NAMALWA (cell line): ENCODE measurements at places on chromosomes 2 and 18.
A peak's percentile ranks its signal among the peaks of the same experiment; 100 is the strongest.

DNA sequence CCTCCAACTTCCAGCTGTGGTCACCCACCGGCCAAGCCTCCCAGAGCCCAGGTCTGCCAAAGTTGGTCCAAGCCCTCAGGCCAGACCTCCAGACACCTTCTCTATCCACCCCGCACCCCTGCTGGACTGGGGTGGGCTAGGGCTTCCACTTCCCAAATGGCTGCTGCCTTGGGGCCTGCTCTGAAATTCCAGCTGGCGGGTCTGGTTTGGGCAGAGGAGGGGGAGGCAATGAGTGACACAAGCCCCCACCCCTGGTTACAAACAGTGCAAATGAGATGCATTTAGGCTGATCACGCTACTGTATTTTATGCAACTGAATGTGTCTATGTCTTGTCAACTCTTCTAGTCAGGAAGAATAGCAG is 14.6 kb downstream of the POU3F3 start:
- no peak for DNase-seq

DNA sequence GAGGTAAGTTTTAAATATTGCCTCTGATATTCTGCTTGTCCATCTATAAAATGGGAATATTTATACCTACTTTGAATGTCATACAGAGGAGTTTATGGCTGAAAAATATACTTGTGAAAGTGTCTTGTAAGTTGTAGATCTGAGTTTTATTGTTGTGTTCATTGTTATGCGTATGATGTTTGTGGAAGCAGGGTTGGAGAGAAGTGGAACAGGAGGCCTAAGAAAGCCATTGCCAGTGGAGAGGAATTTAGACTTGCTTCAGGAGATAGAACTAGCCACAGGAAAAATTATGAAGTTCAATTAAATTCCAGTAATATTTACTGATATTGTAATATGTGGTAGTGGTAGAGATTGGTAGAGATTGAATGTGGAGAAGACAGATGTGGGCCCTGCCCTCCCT is 491.9 kb upstream of the FANCL start:
- no peak for DNase-seq

DNA sequence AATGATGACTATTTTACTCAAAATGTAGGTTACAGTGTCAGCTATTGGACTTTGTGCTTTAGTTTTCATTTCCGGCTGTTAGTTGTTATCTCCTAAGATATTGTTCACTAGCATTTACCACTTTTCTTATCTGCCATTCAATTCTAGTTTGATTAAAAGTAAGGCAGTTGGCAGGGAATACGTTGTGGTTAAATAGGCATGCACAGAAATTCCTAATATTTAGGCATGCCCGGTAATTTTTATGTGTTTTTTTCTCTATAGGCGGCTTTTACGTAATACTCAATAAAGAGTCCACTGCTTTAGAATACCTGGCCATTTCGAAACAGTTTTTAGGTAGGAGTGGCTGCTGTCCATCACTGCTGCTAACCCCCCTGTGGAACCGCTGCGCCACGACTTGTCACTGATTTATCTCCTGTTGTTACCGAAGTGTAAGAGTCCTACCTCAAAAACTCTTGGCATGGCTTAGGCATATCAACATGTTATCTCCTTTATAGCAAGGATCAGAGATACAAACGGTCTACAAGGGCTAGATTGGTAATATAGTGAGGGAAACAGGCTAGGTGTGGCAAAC is 39.5 kb downstream of the BABAM2 start:
- no peak for DNase-seq

DNA sequence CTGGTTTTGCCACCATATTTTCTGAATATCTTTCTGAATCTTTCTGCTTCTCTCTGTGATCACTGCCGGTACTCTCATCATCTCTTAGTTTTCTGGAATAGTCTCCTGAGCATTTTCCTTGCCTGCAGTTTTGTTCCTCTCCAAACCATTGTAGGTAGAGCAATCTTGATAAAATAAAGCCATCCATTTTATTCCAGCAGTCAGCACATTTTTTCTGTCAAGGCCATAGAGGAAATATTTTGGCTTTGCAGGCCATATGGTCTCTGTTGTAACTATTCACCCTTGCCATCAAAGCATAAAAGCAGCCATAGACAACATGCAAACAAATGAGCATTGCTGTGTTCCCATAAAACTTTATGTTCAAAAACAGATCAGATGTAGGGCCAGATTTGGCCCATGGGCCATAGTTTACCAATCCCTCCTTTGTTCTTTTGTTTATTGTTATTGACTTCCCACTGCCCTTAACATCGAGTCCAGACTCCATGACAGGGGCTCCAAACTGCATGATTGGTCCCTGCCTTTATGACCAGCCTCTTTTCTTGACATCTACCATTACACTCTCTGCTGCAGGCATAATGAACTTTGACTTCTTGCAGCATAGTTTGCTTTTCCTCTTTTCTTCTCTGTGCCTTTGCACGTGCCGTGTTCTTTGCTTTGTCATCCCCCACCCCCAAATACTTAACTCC is 29.8 kb downstream of the TMEM87B start:
- DNase-seq, result no peak

DNA sequence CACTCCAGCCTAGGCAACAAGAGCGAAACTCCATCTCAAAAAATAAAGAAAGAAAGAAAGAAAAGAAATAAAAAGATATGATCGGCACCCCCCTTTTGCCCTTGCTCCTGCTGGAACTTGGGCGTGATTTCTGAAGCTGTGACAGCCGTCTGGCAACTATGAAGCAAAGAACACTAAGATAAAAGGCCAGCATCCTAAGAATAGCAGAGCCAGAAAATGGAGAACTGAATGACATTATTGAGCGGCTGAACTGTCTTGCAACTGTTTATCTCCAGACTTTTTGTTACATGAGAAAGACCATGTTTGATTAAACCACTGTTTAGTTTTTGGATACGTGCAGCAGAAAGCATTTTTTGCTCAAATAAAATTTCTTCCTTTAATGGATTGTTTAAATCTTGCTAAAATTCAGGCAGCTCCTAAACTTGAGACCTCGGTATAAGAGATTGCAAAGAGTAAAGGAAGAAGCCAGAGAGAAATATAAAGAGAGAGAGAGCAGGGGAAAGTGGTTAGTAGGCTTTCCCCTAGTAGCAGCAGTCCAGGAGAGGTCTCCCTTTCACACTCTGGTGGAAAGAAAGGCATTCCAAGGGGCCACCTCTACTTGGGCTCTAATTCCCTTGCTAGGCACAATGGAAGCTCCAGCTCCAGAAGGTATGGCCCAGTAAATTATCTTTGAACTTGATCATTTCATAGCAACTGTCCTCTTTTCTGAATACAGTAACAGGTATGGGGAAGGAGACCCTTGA is 8.2 kb upstream of the MBD2 start:
- no peak for DNase-seq

DNA sequence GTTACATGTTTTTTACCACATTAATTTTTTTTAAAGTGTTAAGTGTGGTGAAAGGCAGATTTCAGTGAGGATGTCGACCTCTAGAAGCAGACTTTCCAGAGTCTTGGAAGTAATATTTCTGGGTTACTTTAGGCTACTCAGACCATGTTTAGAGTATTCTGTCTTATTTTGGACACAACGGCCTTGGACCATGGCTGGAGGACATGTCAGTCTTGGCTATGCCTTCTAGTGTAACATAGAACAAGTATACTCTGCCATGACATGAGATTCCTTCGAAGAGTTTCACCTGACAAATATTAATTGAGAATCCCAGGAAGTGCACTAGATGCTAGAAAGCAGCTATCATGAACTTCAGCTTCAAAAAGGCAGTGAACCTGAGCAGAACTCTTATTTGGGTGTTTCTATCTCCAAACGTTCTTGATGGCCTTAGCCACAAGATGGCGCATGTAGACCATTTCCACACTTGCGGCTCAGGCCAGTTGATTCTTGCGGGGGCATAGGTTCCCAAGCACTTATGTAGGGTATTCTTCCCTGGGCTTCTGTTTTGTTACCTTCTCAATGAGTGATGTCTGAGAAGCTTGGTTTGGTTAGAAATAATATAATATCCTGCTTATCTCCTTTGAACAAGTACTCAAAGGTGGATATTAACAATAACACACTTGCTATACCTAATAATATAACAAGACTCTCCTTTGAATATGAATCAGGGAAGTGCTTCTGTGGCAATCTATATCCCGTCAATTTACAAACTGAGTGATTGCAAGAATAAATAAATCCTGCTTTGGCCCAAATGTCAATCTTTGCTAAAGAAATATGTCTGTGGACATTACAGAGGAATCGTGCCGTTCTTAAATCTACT is 62.0 kb downstream of the CACNB4 start:
- DNase-seq, result peak; percentile 88

DNA sequence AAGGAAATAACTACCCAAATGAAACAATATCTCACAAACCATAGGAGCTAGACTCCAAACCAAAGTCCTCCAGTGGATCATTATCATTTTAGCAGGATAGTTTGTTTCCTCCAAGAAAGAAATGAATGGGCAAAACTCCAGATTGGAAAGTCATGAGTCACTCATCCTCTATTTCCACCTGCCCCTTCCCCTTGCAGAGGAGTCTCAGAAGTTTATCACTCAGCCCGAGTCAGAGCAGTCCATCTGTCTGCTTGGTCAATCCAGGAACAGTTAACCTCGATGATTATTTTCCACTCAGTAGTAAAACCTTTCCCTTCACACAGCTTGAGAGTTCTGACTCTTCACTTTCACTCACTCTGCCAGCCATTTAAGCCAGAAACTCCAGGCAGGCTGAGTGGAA is 462.2 kb downstream of the BCL11A start:
- DNase-seq, result no peak

GRCh38 chr18:64713284-64713683 is 564.4 kb upstream of the LINC00305 start:
- DNase-seq, result peak; percentile 84

- no peak for DNase-seq
Measured at GRCh38 chr2:136119717-136120675, 2.0 kb upstream of the CXCR4 start.

- DNase-seq, result no peak
Measured at GRCh38 chr2:235238537-235238936, 255.3 kb upstream of the AGAP1 start.

GRCh38 chr2:151976945-151977353 is 121.9 kb downstream of the CACNB4 start:
- DNase-seq, result no peak

- no peak for DNase-seq
Measured at GRCh38 chr2:96770442-96771202, 9.9 kb downstream of the CNNM4 start.

DNA sequence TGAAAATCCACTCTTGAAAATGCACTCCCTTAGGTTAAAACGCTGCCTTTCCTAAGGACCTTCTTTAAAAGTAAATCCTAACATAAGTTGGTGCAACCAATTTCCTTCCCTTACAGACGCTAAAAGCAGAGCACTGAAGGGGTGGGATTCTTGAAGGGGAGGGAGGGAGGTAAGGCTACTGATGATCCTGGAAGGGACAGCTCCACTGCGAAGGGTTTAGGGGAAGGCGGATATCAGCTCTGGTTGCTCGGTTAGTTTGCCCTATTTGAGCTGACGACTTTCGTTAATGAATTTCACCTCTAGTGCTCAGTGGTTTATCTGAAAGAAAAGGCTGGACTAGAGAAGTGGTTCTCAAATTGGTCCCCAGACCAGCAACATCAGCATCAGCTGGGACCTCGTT is 49.7 kb upstream of the SIGLEC15 start:
- no peak for DNase-seq

DNA sequence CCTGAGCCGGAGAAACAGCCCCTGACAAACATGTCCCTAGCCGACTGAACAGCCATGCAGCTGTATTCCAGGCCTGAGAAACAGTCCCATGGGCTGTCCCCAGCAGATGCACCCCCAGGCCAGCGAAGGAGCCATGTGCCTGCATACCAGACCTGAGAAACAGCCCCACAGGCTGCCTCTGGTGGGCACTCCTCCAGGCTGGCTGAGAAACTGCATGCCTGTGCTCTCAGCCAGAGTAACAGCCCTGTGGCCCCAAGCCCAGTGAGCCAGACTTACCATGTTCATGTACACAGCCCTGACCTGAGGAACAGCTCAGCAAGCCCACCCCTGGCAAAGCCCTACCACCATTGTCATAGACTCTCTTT is 24.8 kb downstream of the BOLL start:
- DNase-seq, result no peak

GRCh38 chr18:30970196-30970816 is 72.2 kb downstream of the DSC3 start:
- DNase-seq, result peak; percentile 61

DNA sequence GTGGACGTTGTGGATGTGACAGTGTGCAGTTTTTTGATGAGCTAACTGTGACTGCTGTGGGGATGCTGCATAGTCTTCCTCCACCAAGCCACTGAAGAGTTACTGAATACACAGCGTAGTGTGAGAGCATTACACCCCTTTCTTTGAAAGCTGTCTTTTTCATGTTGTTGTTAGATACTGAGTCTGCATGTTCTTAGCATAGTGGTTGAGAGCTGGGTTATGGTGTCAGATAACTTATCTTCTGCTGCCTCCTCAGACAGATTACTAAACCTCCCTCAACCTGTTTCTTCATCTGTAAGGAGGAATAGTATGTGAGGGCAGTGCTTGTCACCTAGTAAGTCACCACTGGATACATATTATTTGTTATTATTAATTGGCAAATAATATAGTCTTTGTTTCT is 63.2 kb downstream of the CEP192 start:
- no peak for DNase-seq

DNA sequence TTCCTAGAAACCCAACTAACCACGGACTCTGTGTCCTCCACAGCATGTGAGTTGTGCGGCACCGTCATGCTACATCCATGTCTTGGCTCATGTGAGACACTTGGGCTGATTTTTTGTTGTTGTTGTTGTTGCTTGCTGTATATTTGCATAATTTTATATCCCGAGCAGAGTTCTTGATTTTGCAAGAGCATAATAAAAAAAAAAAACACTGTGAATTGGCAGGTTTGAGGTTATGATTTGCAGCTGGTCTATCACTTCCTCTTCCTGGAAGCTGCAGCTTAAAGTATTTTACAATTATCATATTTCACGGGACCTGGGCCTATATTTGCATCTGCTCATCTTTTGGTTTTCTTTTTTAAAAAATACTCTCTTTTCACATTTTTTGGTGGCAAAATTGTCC is 142.3 kb upstream of the NRP2 start:
- peak; percentile 11 for DNase-seq

DNA sequence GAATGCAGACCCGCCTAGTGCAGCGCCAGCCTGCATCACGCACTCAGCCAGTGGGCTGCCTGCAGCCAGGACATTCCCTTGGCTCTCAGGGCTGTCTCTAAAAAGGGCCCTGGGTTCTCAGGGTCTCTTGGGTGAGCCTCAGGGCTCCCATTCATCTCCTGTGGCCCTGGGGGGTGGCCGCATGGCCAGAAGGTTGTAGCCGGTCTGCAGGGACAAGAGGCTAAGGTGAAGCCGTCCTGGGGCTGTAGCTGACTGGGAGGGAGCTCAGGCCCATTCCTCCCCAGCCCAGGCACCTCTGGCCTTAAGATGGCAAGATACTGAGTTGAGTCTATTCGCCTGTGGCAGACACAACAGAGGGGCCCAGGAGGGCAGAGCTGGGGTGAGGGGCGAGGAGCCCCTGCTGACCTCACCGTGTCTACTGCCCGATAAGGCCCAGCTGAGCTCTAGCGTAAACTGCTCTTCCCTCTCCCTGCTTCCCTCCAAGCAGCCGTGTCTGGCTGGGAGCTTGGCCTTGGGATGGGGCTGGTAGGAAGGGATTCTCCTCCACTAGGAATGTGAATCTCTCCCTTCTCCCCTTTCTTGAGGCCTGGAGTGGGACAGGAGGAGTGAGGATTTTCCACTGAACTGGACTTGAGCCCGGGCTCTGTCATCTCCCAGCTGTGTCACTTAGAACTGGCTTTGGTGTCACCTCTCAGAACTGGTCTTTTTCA is 37.9 kb downstream of the INHBB start:
- no peak for DNase-seq
